ENCODE measurements at places on chromosomes 7 and 10.

DNA sequence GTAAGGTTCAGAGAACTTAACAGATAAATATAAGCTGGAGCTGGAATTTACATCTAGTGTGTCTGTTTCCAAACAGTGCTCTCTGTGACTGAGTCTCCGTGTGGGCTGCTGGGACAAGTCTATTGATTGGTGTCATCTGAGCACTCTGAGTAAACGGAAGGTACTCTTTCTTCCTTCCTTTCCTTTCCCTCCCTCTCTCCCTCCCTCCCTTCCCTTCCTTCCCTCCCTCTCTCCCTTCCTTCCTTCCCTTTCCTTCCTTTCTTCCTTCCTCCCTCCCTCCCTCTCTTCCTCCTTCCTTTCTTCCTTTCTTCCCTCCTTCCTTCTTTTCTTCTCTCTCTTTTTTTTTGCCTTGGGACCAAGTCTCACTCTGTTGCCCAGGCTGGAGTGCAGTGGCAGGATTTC lies 61.8 kb downstream of the ANKRD61 start:
- DNase-seq = no peak

DNA sequence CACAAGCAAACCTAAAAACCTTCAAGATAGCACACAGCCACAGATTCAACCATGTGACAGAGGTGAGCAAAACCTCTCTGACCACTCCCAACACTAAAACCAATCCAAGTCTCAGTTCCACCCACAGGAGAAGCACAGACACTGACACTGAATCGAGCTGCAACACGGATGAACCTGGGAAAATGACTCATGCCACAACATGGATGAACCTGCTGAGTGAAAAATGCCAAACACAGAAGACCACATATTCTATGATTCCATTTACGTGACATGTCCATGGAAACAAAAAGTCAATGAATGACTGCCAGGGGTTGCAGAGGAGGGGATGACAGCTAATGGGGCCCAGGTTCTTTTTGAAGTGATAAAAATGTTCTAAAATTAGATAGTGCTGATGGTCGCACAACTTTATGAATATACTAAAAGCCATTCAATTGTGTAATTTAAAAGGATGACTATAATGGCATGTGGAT lies 22.0 kb downstream of the CYTH3 start:
- DNase-seq = no peak

- DNase-seq = no peak
These were observed 7.3 kb downstream of the AKR1B10 start for GRCh38 chr7:134534633-134535032.

- DNase-seq = no peak
These were observed 219.7 kb downstream of the EBF3 start for GRCh38 chr10:129744134-129745111.

DNA sequence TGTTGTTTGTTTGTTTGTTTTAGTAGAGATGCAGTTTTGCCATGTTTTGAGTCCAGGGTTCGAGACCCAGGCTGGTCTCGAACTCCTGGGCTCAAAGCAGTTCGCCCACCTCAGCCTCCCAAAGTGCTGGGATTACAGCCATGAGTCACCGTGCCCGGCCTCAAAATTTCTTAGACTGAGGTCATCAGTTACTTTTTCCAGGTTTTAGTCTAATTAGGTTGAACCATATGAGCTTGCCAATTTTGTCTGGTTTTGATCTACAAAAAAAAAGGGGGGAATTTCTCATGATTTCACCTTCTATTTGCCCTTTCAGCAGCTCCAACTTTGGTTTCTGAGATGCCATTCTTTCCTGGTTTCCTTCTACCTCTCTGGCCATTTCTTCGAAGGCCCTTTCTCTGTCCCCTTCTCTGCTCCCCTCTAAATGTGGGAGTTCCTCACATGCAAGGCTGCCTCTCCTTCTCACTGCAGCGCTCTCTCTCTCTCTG lies 5.5 kb downstream of the CUEDC2 start:
- no peak for DNase-seq

GRCh38 chr7:50227726-50228125 lies 76.8 kb upstream of the IKZF1 start:
- DNase-seq = no peak

DNA sequence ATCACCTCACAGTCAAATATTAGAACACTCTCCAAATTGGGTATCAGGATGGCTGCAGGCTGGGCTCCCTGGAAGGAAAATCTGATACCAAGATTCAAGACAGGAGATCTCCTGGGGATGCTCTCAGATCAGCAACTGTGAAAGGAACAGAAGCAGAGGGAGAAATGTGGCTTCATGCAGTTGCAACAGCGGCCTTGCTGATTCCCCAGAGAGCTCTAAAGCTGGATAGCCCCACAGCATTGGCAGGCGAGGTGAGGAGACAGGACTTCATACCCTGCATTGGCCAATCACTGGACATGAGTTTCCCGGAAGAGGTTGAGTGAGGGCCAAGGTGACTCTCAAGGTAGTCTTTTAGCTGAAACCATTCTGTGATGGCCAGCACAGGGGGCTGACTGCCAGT lies 190.6 kb downstream of the PTPN20 start:
- no peak for DNase-seq

All from A549 (cell line).